Right renal pelvis (tissue), 4 donors: ENCODE measurements at places on chromosomes 7 and 10. TPM values are rescaled to one million over a fixed set of nuclear protein-coding genes. Genes with fewer than 3 reads are reported as not detected.

DNA sequence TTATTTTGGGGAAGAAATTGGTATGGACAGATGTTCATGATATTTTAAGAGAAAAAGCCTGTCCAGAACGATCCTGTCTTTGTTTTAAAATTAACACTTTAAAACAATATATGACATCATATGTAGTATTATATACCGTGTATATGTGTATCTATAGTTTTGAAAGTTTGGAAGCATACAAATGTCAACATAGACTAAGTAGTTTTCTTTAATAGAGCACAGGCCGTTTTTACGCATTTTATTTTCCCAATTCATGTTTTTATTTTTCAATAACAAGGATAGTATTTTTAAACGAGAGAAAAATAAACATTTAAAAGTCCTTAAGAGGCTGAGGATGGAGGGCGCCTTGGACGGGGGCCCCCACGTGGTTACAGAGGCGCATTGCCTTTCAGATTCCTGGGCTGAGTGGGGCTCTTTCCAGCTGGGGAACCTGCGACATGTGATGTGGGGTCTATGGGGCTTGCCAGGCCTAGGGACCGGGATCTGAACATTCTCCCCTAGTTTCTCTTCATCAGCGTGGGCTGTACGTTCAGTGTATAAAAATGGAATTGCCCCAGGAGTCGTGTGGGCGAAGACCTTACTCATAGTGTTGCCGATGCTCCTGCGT lies 127.8 kb upstream of the ZNF746 start:
- DNase-seq: no peak

- no peak for DNase-seq
These were observed 111.9 kb upstream of the FAM20C start for GRCh38 chr7:80259-81067.

WNT16 gene
- not detected for polyA plus RNA-seq

DNA sequence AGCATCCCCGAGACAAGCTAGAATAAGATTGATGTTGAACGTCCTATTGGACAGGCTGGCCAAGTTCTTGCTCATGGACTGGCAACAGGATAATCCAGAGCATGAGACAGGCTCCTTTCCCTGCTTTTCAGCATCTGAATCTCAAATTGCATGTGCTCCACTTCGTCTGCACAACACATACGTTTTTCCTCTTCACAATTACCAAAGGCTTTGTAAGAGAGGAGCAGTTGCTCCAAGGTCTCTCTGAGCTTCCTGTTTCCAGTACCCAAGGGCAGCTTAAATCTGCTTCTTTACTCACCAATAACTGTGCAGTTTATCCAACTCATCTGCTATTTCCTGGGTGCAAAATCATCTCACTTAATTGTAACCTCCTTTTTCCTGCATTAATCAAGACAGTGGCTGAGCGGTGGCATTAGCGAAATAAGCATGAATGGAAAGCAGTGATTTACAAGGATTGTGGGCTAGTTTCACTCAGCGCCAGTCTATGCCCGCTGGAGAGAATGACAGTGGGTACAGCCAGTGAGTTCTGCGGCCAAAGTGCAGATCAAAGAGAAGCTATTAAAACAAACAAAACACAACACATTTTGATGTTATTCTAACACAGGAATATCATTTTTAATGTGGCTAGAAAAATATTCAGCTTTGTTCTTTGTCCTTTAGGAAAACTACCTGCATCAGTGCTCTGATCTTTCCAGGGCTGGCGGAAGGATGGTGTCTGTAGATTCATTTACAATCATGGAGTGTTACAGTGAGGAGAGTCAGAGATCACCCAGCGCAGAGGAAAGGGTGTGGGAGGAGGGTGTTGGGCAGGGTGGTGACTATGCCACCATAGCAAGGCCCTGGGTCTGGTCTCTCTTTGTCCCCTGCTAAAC lies 79.8 kb downstream of the CHN2 start:
- DNase-seq: no peak

DNA sequence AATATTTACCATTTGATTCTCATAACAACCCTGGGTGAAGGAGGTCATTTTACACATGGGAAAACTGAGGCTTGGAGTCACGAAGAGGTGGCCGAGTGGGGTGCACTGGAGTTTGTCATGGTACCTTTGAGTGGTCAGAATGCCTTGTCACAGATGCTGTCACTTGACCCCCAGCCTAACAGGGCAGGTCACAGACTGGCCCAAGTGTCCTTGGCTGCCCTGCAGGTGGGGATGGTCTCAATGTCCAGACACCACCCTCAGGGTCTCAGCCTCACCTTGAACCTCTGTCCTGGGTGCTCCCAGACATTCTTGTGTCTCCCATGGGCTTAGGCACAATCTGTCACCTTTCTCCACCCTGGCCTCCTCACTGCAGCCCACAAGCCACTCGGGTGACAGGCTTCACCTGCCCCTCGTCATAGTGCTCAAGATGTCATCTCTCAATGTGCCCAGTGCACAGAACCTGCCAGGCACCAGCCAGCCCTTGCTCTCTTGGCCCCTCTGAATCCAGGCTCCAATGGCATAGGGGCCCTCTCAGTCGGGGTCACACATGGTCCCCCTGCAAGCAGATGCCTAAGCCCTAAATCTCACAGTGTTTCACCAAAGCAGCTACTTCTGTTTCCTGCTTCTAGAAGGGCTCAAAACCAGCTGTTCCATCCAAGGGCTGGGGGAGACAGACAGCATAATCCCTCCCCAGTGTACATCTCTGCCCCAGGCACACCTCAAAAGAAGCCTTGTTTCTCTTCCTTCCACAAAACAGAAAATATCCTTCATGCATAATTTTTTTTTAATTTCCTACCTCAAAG lies 76.8 kb upstream of the NANOS1 start:
- DNase-seq: no peak
